ENCODE measurements at places on chromosomes 11 and 22.

DNA sequence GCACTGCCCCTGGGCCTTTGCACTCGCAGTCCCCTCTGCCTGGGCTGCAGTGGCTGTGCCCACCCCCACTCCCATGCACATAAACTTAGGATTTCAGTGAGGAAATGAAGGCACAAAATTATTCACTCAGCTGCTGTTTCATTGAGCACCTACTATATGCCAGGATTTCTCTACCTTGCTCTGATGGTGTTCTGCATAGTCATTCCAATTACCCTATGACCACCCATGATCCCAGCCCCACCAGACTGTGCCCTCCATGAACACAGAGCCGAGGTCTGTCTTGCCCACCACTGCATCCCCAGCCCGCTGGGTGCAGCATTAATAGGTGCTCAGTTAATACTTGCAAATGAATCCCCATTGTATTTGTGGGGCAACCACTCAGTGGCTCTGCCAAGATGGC is 10.9 kb downstream of the CYTH4 start:
- no peak for DNase-seq

DNA sequence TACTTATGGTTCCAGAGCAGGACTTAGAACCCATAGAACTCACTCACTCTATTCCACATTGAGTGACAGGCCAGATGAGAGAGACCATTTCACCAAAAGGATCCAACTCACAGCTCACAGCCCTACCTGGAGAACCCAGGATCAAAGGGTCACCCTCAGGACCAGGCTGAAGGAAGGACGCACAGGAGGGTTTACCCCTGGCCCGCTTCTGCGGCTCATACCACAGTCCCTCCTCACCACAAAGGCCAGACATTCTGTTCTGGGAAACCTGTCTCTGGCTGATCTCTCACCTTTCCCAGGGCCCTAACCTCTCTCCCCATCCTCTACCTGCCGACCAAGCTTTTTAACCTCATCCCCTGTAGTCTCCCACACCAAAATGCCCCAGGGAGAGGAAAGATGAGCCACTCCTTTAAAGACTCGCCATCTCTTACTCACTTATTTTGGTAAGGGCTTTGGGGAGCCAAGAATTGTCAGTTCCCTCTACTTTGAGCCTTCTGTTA is 4.7 kb downstream of the FOSL1 start:
- no peak for DNase-seq

GRCh38 chr11:62054484-62055121 is 69.2 kb upstream of the INCENP start:
- DNase-seq, result peak; percentile 71

DNA sequence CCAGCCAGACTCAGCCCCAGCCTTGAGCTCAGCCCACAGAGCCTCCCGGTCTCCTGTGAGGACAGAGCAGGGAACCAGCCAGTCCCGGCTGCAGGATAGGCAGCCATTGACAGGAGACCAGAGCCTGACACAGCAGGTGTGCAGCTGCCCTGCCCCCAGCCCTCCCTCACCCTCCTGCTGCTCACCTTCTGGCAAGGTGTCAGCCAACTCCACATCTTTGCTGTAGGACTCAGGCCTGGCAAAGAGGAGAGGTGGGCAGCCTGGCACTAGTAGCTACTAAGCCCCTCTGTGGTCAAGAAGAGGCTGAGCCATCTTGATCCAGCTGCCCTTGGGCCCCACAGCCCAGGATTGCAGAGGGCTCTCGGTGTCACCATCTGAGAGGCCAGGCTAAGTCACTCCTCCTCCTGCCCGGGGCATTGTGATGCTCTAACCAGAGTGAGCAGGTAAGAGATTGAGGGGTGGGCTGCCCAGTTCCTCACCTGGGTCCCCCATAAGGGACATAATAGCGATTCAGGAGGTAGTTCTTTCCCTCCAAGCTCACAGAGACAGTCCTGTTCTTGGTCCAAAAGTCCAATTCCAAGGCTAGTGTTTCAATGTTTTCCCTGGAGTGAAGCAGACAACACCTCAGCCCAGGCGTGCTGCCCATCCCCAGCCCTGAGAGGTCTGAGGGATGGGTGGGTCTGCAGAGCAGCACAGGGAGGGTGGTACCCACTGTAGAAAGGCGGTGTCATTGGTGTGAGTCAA is 18.6 kb downstream of the TREH start:
- no peak for DNase-seq

DNA sequence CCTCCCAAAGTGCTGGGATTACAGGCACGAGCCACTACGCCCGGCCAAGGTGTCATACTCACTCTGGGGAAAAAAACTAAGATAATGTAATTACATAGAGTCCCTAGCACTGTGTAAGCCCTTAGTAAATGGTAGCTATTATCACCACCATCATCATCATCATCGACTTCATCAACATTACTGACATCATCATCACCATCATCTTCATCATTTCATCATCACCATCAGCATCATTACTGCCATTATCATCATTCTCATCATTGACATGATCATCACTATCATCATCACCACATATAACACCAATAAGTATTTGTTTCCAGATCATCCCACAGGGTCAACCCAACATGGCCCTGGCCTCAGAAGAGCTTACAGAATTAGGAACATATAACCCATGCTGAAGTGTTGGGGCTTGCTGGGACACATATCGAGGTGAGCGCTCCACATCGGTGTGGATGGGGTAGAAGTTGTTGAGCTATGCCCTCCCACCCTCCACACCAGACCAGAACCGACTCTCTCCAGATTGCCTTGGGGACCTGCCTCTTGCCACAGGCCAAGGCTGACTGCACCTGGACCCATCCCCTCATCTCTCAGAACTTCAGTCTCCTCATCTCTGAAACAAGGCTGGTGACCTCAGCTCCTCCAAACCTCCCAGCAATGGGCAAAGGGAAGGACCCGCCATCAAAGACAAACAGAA is 14.7 kb upstream of the CD5 start:
- DNase-seq, result no peak

DNA sequence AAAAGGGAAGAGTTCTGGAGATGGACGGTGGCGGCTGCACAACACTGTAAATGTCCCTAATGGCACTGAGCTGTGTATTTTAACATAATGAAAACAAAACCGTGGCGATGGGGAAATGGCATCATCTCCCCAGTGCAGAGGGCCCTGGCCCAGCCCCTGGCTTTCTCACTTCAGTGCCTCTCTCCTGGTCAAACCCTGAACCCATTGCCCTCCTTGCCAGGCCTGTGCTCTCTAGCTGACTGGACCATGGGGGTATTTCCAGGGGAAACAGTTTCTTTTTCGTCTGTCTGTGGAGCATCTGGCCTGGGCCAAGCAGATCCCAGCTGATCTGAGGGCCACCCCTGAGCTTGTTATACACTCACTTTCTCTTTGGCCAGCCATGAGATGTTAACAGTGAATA is 17.4 kb upstream of the NAP1L4 start:
- DNase-seq, result no peak

DNA sequence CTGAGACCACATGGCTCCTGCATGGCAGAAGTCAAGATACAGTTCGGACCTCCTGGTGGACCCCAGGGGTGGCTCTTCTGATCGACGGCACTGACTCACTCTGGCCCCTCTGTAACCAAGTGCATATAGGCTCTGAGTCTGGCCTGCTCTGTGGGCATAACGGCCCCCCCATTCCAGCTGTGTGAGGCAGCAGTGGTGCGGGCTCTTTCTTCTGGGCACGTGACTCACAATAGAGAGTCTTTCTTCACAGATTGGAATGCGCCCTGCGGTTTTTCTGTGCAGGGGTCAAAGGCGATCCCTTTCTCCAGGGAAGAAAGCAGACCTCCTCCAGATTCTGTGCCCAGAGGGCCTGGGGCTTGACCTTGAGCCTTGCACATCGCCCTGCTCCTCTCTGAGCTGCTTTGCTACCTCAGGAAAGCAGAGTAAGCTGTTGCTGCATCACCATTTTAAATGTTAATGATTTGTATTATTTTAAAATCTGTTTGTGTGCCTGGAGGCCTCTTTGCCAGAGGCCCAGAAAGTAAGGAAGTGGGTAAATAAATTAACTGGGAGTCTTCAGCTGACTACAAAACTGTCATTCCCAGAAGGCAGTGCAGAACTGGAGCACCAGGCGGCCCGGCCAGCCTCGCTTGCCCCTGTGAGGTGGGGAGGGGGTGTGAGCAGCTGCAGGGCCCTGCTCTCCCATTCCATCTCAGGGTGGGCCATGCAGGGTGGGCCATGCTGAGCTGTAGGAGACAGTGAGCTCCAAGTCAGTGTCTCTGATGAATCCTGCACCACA is 199.0 kb downstream of the GRIK4 start:
- DNase-seq, result no peak

GRCh38 chr11:79060081-79060953 is 380.5 kb downstream of the TENM4 start:
- no peak for DNase-seq

DNA sequence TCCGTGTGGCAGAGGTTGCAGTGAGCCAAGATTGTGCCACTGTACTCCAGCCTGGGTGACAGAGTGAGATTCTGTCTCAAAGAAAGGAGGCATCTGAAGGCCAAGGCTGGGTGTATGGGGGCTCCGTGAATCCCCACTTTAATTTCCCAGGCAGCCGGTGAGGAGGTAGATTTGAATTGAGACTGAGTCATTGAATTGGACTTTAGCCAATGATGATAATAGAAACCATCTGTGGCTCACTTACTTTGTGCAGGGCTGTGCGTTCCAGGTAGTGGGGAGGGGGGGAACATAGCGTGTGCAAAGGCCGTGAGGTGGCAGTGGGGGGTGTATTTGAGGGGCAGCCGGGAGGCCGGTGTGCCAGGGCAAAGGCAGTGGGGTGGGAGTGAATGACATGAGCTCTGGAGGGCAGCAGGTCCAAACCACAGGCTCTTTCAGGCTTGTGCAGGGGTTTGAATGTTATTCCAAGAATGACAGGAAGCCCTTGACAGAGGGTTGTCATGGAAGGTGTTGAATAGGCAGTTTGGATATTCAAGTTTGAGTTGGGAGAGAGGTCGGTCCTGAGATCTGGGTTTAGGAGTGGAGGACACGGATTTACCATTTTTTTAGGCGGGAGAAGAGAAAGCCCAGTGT is 6.1 kb downstream of the ARHGAP8 start:
- no peak for DNase-seq

DNA sequence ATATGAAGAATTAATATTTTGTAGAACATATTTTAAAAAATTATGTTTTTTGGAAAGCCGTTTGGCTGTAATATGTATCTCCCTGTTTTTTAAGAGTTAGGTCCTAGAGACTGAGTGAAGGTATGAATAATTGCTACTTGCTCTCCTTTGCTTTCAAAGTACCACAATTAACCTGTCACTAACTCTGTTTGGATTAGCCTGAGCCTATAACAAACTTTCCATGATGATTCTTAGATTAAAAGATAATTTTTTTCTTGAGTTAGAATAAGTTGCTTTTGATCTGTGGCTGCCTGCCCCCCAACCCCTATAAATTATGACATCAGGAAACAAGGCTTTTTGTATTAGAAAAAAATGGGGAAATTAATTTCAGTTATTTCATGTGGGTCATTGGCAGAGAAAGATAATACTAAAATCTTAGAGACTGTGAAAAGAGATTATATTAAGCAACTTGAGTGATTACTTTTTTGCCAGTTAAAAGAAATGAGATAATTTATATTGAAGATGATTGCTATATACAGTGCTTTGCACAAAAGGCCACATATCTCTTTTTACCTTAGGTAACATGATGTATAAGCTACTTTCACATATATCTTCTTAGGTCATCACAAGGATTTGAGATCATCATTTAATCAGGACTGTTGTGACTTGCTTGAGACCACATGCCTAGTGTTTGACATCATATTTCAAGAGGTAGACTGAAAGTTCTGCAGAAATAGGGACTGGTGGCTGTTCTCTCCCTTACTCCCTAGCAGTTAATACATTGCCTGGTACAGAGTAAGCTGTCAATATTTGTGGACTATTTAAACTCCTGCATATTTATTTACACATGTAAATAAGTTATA is 9.6 kb downstream of the MTMR3 start:
- no peak for DNase-seq

- DNase-seq, result no peak
Observed at GRCh38 chr11:98793276-98793675, 227.5 kb upstream of the CNTN5 start.

GRCh38 chr11:70661761-70662501 is 263.6 kb downstream of the CTTN start:
- DNase-seq, result no peak

DNA sequence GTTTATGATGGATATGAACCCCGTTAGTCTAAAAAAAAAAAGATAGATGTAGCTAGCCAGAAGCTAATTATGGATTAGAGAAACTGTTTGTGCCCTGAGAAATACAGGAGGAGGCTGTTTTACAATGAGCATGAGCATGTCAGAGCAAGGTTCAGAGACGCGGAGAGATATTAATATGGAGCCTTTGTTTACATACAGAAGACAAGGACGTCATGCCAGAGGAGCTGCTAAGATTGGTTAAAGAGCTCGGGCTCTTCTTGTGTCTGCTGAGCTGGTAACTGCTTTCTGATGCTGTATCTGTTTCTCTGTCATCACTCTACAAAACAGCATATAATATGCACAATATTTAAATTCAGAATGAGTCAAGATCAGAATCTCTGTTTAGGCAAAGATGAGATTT is 24.9 kb upstream of the CCDC89 start:
- no peak for DNase-seq

GRCh38 chr11:93895106-93895862 is 44.9 kb upstream of the VSTM5 start:
- DNase-seq, result no peak

- no peak for DNase-seq
Observed at GRCh38 chr11:122864386-122865115, 18.0 kb upstream of the JHY start.

GRCh38 chr11:34844463-34845112 is 71.6 kb downstream of the APIP start:
- no peak for DNase-seq

DNA sequence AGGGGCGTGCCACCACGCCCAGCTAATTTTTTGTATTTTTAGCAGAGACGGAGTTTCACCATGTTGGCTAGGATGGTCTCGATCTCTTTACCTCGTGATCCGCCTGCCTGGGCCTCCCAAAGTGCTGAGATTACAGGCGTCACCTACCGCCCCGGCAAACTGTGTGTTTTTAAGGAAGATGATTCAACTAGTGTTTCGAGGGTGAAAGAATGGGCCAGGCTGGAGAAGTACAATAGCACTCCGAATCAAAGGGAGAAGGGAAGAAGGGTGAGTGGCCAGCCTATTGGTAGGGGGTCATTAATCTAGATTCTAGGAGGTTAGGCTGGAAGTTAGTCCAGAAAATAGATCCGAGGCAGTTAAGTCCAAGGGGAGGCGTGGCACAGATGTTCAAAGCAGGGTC is 2.9 kb upstream of the CECR2 start:
- no peak for DNase-seq

- no peak for DNase-seq
Observed at GRCh38 chr11:2126520-2127085, 12.6 kb downstream of the IGF2 start.

DNA sequence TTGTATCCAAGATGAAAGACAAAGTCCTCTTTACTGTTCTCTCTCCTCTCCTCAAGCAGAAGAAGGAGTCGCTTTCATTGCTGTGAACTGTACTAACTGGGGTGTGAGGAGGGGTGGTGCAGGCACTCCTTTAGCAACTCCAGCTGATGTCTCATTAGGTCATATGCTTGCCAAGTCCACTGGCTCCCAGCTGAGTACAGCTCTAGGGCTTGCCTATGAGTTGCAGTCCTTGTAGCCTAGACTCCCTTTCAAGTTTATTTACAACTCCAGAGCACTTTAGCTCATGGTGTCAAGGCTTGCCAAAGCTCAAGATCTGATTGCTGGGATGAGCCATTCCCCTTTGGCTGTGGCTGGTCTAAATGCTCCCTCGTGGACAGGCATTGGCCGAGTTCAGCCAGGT is 55.1 kb upstream of the PDGFD start:
- DNase-seq, result no peak

Measured in NK-92 treated with Interleukin-12 subunit alpha and Interleukin-12 subunit beta, amount 100 ng/mL, for 24 hours (cell line).